ENCODE measurements at places on chromosomes 3 and 15.

DNA sequence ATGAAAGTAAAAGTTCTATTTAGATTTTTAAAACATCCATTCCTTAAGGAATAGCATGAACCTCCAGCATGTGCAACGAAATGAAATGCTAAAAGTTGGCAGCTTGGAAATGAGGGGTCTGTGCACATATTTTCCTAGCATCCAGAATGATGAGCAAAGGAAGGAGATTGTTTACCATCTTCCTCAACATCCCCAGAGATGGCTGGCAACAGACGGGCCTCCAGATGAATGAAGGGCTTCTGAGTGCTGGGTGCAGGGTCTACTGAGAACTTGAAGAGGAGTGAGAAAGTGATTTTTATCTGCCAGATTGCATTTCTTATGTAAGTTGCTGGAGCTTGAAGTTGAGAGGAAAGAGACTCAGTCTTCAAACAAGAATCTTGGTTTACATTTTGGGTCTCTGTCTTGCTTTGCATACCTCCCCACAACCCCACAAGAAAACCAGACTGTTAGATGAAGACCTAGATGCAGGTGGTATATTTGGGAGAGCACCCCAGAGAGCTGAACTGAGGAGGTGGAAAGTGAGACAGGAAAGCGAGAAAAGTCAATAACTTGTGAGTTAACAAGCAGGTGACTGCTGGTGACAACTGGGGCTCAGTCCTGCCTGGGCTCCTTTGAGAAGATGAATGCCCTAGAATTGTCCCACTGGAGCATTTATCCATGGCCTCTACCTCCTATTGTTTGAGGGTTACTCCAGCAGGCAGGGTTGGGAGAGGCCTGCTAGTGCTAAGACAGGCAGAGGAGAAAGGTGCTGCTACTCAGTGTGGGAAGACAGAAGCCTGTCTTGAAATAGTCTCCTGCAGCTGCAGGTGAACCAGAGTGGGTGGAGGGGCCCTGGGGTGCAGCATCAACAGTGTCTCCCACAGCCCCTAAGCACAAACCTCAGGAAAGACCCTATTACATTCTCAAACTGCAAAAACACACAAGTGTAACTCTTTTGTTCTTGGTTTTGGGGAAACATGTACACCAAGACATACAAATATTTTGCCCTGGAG, 10.5 kb upstream of the CCK start:
- no peak for DNase-seq

- no peak for DNase-seq
Measured at GRCh38 chr3:113002679-113003078, 11.9 kb downstream of the GTPBP8 start.

DNA sequence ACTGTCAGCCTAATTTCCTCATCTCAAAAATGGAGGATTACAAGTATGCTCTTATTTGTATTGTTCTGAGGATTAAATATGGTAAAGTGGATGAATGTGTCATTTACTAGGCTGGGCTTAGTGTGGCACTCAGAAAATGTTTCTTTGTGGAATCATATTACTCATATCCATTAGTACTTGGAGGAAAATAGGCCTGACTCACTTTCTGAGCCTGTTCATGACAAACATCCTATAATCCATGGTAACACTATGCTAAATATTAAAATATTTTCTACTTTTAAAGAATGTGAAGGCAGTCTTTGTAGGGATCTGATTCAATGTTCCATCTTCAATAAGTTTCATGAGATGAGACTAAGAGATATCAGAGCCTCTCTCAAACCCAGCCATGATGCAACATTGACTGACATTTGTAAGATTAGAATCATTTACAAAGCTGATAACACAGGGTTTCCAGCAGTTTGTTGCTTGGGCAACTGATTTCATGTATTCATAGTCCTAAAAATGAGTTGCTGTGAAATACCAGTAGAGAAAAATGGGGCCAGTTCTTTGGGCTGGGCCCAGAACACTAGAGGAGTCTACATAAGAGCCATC, 1048.5 kb downstream of the NTRK3 start:
- DNase-seq, result no peak

- DNase-seq, result no peak
Measured at GRCh38 chr3:28267984-28268849, 26.8 kb downstream of the CMC1 start.

DNA sequence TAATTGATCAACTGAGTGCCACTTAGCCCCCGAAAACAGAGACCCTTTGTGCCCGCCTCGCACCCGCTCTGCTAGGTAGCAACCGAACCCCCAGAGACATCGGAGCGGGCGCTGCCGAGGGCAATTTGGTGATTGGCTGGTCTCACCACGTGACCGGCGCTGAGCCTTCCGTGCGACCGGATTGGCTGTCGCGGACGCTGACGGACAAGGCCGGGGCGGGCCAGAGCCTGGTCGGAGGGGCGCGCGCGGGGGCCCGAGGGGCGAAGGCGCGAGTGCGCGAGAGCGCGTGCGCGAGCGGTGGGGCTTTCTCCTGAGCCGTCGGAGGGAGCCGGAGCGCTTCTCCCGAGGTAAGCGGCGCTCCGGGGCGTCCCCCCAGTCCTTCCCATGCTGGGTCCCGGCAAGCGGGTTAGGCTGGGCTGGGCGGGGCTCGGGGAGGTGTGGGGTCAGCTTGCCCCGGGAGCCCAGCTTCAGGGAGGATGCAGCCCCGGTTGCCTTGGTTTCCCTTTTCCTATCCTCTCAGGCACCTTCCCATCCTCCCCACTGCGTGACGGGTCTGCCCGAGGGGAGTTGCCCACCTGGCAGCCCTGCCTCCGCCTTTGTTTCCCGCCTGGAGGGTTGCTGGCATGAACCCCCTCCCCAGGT, at the start of gene TMEM108:
TSS of gene TMEM108 (plus strand) at position 303 of the 642 bp plus-strand sequence.
- DNase-seq, result peak; percentile 39

- no peak for DNase-seq
Measured at GRCh38 chr15:47551079-47551478, 166.2 kb upstream of the SEMA6D start.

- DNase-seq, result no peak
Measured at GRCh38 chr3:136708333-136708985, 43.7 kb downstream of the STAG1 start.

All from A549 (cell line).